H9 (cell line): ENCODE measurements at places on chromosomes 7 and 10. TPM values are rescaled to one million over a fixed set of nuclear protein-coding genes. Genes with fewer than 3 reads are reported as not detected.

Gene GPR141
- total RNA-seq = 0.50 and 0.55 TPM in 2 replicates

Gene LIPM
- total RNA-seq = not detected in 2 replicates

Gene ASAH2B
- total RNA-seq = 8.6 and 10.6 TPM in 2 replicates

Gene TRPV5
- not detected in 2 replicates for total RNA-seq

Gene DGKB
- 0.26 and 0.33 TPM in 2 replicates for total RNA-seq

Gene KCTD7
- 8.9 and 10.0 TPM in 2 replicates for total RNA-seq

Gene RBP3
- total RNA-seq = not detected in 2 replicates

Gene INHBA
- 1.6 and 1.7 TPM in 2 replicates for total RNA-seq

Gene PHKG1
- total RNA-seq = 0.42 and 0.64 TPM in 2 replicates

Gene SUN1
- total RNA-seq = 105 and 118 TPM in 2 replicates

Gene MLLT10
- 72.3 and 75.9 TPM in 2 replicates for total RNA-seq

Gene CALHM1
- total RNA-seq = 0.07 and 0.13 TPM in 2 replicates

Gene TEX36
- total RNA-seq = not detected in 2 replicates

Gene HOGA1
- 0.72 and 0.79 TPM in 2 replicates for total RNA-seq

Gene ANKRD61
- total RNA-seq = 0.24 TPM in 1 of 2 replicates, not detected in the other

Gene FKBP6
- not detected in 2 replicates for total RNA-seq

DNA sequence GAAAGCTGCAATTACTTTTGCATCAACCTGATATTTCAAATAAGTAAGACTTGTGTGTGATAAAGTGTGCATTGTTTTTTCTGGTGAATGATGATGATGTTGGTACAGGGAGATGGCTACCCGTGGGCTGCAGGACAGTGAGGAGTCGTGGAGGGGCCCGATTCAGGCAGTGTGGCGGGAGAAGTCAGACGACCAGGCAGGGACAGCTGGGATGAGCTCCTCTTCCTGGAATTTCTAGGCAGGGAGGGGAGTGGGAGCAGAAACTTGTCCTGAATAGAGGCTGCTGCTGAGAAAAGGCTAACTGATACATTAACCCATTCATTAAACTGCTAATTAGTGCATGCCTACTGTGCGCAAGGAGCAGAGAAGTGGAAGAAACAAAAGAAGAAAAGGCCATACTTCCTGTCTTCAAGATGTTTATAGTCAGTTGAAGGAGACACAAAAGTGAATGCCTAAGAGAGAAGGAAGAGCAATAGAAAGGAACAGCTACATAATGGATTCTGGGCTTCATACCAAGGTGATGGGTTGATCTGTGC is 9.3 kb upstream of the GATAD1 start:
- no peaks in the 10 kb centered on the region for H3K27me3 ChIP-seq
- H3K27ac ChIP-seq = peak overlapping the region; percentile 49
- peaks cover 5% of the 10 kb centered on the region for H3K36me3 ChIP-seq
- H3K4me1 ChIP-seq = peaks cover 6% of the 10 kb centered on the region; the same call in 1 of the 2 replicates

GRCh38 chr7:157529768-157530560 is 193.2 kb downstream of the DNAJB6 start:
- H3K27me3 ChIP-seq = no peaks in the 10 kb centered on the region
- no peaks in the 10 kb centered on the region; the same call in 1 of the 2 replicates for H3K36me3 ChIP-seq
- H3K4me3 ChIP-seq = no peak overlapping the region
- DNase-seq = peak; percentile 15
- no peak overlapping the region for H3K27ac ChIP-seq

DNA sequence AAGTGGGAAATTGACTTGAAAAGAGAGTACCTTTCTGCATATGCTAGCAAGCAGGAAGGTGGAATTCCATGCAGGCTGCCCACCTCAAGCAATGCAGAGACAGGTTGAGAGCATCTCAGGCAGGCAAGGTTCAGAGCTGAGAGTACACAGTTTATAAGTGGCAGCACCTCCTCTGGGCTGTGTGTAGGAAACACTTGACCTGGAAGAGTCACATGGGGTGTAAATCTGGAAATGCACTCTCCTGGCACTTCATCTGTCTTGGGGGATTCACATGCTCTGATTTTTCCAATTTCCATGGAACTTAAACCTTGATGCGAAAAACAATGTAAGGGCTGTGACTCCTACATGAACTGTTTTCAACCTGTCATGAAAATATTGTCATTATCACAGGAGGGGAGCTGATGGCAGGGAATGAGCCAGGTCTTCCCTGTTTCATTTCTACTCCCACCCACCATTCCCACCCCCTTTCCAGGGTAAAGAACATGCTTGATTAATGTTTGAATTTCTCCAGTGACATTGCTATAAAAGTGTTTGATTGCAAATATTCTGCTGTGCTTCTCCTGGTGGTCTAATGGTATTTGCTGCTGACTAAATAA is 328.3 kb downstream of the BICC1 start:
- H3K4me3 ChIP-seq = no peak overlapping the region
- no peaks in the 10 kb centered on the region for H3K4me1 ChIP-seq
- no peak for DNase-seq
- H3K27ac ChIP-seq = no peak overlapping the region
- H3K36me3 ChIP-seq = 0 out of 2 replicates have a peak, but pooled peaks cover 4% of the 10 kb centered on the region
- H3K27me3 ChIP-seq = no peaks in the 10 kb centered on the region

GRCh38 chr10:72503241-72503640 is 122.6 kb downstream of the MICU1 start:
- H3K36me3 ChIP-seq = peaks cover 23% of the 10 kb centered on the region
- H3K4me1 ChIP-seq = no peaks in the 10 kb centered on the region
- H3K27ac ChIP-seq = no peak overlapping the region
- H3K27me3 ChIP-seq = no peaks in the 10 kb centered on the region

DNA sequence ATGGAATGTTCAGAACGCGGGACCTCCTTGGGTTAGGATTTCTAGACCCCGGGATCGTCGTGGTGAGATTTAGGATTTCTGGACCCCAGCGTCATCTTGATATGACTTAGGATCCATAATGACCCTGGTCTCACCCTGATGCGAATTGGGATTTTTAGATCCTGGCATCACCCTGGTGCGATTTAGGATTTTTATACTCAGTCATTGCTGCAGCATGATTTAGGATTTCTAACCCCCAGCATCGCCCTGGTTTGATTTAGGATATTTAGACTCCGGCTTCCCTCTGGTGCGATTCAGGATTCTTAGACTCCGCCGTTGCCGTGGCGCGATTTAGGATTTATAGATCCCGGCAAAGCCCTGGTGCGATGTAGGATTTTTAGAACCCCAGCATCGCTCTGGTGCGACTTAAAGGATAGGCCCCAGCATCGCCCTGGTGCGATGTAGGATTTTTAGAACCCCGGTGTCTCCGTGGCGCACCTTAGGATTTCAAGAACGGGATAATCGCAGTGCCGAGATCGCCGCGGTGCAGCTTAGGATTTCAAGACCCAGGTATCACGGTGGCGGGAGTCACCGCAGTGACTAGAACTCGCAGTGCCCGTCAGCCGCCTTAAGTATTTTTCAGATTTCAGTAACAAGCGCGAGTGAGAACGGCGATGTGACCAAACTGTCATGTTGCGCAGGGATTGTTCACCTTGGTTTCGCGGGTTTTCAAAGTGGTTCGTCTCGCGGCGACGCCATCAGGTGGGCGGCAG is 814 bp downstream of the MEST start:
- peaks cover 6% of the 10 kb centered on the region; the same call in 1 of the 2 replicates for H3K4me1 ChIP-seq
- H3K27me3 ChIP-seq = no peaks in the 10 kb centered on the region; the same call in 1 of the 2 replicates
- H3K4me3 ChIP-seq = peak overlapping the region; percentile 61
- H3K27ac ChIP-seq = no peak overlapping the region
- no peak for DNase-seq

DNA sequence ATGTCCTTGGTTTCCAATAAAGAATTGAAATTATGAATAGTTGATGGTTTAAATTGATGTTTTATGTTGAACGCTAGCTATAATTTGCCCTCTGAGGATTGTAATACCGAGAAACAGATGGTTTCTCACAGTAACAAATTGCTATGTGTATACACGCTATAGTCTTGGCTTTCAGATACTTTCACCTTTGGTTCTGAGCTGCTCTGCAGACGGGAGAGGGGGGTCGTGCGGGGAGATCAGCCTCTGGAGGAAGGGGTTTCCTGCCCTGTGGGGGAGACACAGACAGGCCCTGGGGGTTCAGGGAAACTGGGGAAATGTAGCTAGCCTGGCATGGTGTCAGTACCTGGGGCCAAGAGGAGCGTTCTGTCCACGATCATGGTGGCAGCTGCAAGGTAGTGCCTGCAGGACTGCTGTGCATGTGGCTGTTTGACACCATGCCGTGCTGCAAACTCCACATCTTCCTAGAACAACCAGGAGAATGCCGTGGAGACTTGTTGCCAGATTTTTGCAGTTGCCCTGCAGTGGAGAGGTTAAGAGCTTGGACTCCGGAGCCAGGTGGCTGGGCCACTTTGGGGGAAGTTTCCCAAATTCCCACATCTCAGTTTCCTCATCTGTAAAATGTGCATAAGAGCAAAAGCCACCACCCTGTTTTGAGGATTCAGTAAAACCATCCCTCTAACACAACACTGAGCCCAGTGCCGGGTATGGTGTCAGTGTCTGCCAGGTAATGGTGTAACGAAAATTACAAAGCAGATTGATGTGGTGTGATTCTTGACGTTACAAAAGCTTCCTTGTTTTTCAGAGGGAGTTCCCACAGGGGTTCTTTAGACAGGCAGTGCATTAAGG is 167.9 kb downstream of the CUX1 start:
- peaks cover 13% of the 10 kb centered on the region; the same call in 2 of the 3 replicates for H3K36me3 ChIP-seq
- no peak overlapping the region for H3K27ac ChIP-seq
- no peaks in the 10 kb centered on the region for H3K27me3 ChIP-seq
- peaks cover 14% of the 10 kb centered on the region; the same call in 1 of the 2 replicates for H3K4me1 ChIP-seq

- DNase-seq = no peak
- peaks cover 7% of the 10 kb centered on the region; the same call in 2 of the 3 replicates for H3K36me3 ChIP-seq
- no peak overlapping the region for H3K4me3 ChIP-seq
Observed at GRCh38 chr10:72552857-72553256, 73.0 kb downstream of the MICU1 start.

DNA sequence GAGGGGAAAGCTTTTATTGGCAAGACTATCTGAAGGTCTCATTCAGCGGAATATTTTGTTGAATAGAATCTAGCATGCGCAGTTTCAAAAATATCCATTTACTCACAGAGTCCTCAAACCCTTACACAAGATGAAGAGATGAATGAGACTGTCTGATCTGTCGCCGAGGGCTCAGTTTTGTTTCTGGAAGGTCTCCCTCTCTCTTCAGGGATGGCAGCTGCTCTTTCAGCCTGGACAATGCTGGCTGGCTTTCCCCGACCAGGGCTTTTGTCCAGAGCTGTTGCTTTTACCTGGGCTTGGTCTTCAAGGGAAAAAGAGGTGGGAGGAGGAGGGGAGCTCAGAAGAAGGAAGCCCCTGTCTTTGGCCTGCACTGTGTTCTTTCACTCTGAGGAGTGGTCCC is 81.9 kb upstream of the BTBD16 start:
- no peaks in the 10 kb centered on the region for H3K27me3 ChIP-seq
- no peak overlapping the region for H3K4me3 ChIP-seq
- H3K27ac ChIP-seq = no peak overlapping the region
- peaks cover 9% of the 10 kb centered on the region; the same call in 1 of the 2 replicates for H3K4me1 ChIP-seq

DNA sequence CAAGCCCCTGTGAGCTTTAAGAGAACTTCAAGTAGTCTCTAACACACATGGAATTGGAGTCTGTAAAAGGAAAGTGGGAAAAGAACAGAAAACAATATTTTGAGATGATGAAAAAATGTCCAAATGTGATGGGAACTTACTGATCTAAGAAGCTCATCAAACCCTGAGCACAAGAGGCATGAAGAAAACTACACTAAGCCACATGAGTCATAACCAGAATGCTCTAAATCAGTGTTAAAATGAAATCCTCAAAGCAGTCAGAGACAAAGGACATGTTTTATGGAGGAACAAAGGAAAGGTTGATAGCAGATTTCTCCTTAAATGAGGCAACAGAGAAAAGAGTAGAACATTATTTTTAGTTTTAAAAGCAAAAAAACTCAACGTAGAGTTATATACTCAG is 37.2 kb downstream of the ZNF33A start:
- H3K27ac ChIP-seq = no peak overlapping the region
- peaks cover 75% of the 10 kb centered on the region for H3K36me3 ChIP-seq
- no peak overlapping the region for H3K4me3 ChIP-seq
- H3K4me1 ChIP-seq = no peaks in the 10 kb centered on the region
- no peak for DNase-seq

GRCh38 chr7:147436718-147437117 is 1153.8 kb upstream of the C7orf33 start:
- no peak for DNase-seq
- H3K36me3 ChIP-seq = no peaks in the 10 kb centered on the region; the same call in 1 of the 3 replicates
- H3K27ac ChIP-seq = no peak overlapping the region
- no peaks in the 10 kb centered on the region for H3K4me1 ChIP-seq
- peaks cover 21% of the 10 kb centered on the region; the same call in 1 of the 2 replicates for H3K27me3 ChIP-seq

- no peak for DNase-seq
- H3K4me1 ChIP-seq = no peaks in the 10 kb centered on the region; the same call in 1 of the 2 replicates
- H3K4me3 ChIP-seq = no peak overlapping the region
- H3K27ac ChIP-seq = no peak overlapping the region
- no peaks in the 10 kb centered on the region for H3K27me3 ChIP-seq
Observed at GRCh38 chr7:5694912-5695726, 86.3 kb downstream of the RNF216 start.

- H3K4me1 ChIP-seq = no peaks in the 10 kb centered on the region
- DNase-seq = no peak
- no peak overlapping the region for H3K27ac ChIP-seq
- H3K4me3 ChIP-seq = no peak overlapping the region
- H3K27me3 ChIP-seq = no peaks in the 10 kb centered on the region
Observed at GRCh38 chr10:88964869-88965415, 12.4 kb upstream of the ACTA2 start.

- H3K36me3 ChIP-seq = peaks cover 14% of the 10 kb centered on the region
- H3K4me1 ChIP-seq = no peaks in the 10 kb centered on the region
- no peak overlapping the region for H3K27ac ChIP-seq
- no peaks in the 10 kb centered on the region for H3K27me3 ChIP-seq
Observed at GRCh38 chr10:110137142-110137545, 70.3 kb upstream of the MXI1 start.

GRCh38 chr7:133784486-133785001 is 342.6 kb upstream of the LRGUK start:
- H3K36me3 ChIP-seq = peaks cover 3% of the 10 kb centered on the region
- H3K27ac ChIP-seq = no peak overlapping the region
- no peak overlapping the region for H3K4me3 ChIP-seq
- H3K4me1 ChIP-seq = no peaks in the 10 kb centered on the region
- no peaks in the 10 kb centered on the region for H3K27me3 ChIP-seq

GRCh38 chr7:24503506-24503905 is 69.7 kb upstream of the PALS2 start:
- peaks cover 4% of the 10 kb centered on the region; the same call in 1 of the 2 replicates for H3K4me1 ChIP-seq
- no peak for DNase-seq
- H3K27me3 ChIP-seq = no peaks in the 10 kb centered on the region
- no peak overlapping the region for H3K4me3 ChIP-seq
- no peak overlapping the region for H3K27ac ChIP-seq

GRCh38 chr7:20393021-20393610 is 62.4 kb downstream of the ITGB8 start:
- DNase-seq = no peak
- H3K36me3 ChIP-seq = peaks cover 5% of the 10 kb centered on the region; the same call in 1 of the 2 replicates
- no peaks in the 10 kb centered on the region for H3K27me3 ChIP-seq
- H3K4me1 ChIP-seq = no peaks in the 10 kb centered on the region
- no peak overlapping the region for H3K27ac ChIP-seq

GRCh38 chr10:607545-608185 is 81.8 kb downstream of the DIP2C start:
- H3K27me3 ChIP-seq = no peaks in the 10 kb centered on the region
- peaks cover 3% of the 10 kb centered on the region; the same call in 1 of the 2 replicates for H3K4me1 ChIP-seq
- H3K4me3 ChIP-seq = no peak overlapping the region
- no peak for DNase-seq
- H3K36me3 ChIP-seq = no peaks in the 10 kb centered on the region

- H3K36me3 ChIP-seq = no peaks in the 10 kb centered on the region
- H3K27me3 ChIP-seq = no peaks in the 10 kb centered on the region
- no peaks in the 10 kb centered on the region for H3K4me1 ChIP-seq
- no peak overlapping the region for H3K27ac ChIP-seq
- no peak overlapping the region for H3K4me3 ChIP-seq
Observed at GRCh38 chr7:10802526-10802925, 171.1 kb upstream of the PHF14 start.
